ENCODE measurements at places on chromosomes 7 and 10.

DNA sequence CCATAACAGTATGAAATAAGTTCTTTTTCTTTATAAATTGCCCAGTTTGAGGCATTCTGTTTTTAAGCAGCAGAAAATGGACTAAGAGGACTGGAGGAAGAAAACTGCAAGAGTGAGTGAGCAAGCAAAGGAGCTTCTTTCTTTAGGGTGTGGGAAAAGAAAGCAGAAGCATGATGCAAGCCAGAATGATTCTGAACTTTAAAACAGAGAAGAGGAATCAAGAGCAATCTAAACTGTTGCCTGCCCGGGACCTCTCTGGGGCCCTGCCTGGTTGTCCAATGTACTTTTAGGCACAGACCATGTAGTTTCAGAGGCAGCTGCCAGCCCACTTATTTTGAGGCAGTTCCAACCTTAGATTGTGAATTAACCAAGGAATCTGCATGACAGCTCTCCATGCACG, 186.3 kb downstream of the PLPP4 start:
- DNase-seq, result no peak

GRCh38 chr10:95505084-95505610, 56.0 kb downstream of the SORBS1 start:
- no peak for DNase-seq

DNA sequence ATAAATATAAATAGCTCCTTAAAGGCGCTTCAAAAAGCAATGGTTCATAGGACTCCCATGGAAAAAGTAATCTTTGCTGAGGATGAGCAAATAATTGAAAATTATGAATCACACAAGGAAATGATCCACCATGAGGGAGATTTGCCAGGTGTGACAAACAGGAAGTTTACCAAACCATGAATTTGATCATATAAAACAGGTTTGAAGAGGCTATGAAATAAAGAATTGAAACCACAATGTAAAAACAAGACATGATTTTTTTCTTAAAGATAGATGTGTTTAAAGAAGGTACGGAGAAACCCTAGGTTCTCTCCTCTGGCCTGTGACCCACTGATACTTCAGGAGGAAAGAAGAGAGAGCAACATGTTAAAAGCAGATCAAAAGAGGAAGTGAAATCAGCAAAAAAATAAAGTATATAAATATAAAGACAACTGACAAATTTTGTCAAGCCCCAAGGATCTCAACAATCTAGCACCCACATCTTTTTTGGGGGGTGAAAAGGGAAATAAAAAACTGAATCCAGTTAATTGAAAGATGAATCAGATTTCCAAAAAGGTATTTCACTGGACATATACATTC, 111.3 kb upstream of the ASAH2 start:
- no peak for DNase-seq

- peak; percentile 89 for DNase-seq
Measured at GRCh38 chr10:22681783-22682183, 32.6 kb downstream of the PIP4K2A start.

GRCh38 chr7:30226614-30227268, 57.7 kb upstream of the ZNRF2 start:
- no peak for DNase-seq

GRCh38 chr7:25353732-25354131, 125.4 kb upstream of the NPVF start:
- DNase-seq, result no peak

- no peak for DNase-seq
Measured at GRCh38 chr10:43151371-43151770, 13.1 kb downstream of the CSGALNACT2 start.

DNA sequence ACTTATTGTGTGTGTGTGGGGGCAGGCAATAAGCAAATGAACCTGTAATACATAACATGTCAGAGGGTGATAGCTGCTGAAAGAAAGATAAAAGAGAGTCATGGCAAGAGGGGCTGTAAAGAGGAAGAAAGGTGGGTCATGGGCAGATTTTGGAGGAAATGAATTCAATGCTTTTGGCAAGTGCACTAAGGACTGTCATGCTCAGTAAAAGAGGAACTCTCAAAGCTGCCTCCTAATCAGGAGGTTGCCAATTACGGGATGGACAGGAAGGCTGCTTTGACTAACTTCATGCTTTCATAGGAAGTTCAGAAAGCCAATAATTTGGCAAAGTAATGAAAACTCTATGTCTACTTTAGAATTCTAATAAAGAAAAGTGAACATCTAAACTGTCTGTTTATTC, 401.2 kb downstream of the SH2D4B start:
- DNase-seq, result no peak

DNA sequence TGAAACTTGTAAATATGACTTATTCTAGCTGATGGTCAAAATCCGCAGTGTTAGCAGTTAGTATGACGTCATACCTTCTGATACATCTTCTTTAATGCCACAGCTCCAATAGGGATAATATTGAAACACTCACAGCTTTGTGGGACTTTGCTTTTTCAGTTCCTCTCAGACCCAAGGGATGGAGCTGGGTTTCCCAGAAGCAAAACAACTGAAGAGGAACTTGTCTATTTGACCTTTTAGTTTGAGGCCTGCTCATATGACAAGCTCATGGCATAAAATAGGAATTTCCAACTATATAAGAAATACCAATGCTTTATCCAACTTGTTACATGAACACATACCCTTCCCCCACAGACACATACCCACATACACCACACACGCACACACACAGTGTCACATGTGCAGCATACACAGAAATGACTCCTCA, 31.6 kb upstream of the C10orf67 start:
- no peak for DNase-seq

- no peak for DNase-seq
Measured at GRCh38 chr10:98364432-98365102, 50.4 kb downstream of the PYROXD2 start.

DNA sequence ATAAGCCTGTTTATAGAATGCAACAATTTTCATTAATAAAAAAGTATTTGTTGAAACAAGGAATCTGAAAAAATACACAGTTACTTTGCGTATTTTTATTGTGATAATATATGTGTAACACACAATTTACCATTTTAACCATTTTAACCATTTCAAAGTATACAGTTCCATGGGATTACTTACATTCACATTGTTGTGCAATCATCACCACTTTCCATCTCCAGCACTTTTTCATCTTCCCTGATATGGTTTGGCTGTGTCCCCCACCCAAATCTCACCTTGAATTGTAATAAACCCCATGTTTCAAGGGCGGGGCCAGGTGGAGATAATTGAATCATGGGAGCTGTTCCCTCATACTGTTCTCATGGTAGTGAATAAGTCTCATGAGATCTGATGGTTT, 61.3 kb upstream of the GLCCI1 start:
- DNase-seq, result no peak

- no peak for DNase-seq
Measured at GRCh38 chr7:66639773-66640172, 11.1 kb downstream of the KCTD7 start.

GRCh38 chr10:73414230-73414945, 530 bp upstream of the ANXA7 start:
- DNase-seq, result peak; percentile 8

GRCh38 chr10:103845972-103846371, 9.4 kb downstream of the SH3PXD2A start:
- DNase-seq, result no peak

DNA sequence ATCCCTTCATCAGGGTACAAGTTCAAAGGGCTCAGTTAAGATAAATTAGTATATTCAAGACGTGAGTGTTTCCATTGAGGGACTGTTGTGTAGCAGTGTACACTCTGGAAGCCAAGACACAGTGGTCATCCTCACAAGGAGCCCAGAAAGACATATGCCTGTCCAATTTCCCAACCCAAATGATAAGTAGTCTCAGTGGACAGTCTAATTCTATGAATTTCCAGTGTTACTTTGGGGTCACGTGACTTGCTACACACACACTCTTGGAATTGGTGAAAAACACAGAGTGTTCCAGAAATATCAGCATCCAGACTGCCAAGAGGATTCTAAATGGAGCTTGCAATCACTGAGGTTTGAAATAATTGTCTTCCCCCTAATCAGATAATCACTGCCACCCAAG, 365.1 kb downstream of the WDR11 start:
- DNase-seq, result no peak

- no peak for DNase-seq
Measured at GRCh38 chr7:113285411-113285810, 167.1 kb upstream of the SMIM30 start.

DNA sequence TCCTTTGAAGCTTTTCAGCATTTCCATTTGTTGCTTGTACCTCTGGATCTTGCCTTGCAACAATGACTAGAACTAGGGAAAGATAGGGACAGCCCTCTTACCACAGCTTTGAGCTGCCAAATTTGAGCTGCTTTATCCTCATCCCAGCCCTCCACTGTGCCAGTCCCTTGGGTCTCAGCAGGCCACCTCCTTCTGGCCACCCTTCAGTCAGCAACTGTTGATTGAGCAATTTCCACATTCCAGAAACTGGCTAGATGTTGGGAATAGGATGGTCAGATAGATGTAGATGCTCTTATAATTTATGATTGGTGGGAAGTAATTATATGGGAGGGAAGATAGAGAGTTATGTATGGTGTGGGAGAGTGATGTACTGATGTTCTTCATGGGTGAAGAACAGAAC, 100.1 kb downstream of the ST7 start:
- DNase-seq, result no peak

DNA sequence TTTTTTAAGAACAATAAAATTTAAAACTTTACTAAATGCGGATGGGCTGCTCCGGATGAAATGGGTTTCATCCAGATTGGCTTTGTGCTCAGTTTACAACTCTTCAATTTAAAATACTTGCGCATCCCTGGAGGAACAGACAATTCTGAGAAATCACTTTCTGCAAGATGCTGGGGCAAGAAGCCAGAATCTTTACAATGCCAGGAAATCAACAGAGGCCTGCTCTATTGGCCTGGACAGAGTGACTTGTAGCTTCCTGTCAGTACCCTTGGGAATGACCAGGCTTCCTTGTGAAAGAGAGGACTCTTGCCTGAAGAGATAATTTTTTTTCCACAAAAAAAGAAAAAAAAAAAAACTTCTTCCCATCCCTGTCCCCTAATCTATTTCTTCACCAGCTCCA, 3.9 kb upstream of the FAM13C start:
- DNase-seq, result no peak

DNA sequence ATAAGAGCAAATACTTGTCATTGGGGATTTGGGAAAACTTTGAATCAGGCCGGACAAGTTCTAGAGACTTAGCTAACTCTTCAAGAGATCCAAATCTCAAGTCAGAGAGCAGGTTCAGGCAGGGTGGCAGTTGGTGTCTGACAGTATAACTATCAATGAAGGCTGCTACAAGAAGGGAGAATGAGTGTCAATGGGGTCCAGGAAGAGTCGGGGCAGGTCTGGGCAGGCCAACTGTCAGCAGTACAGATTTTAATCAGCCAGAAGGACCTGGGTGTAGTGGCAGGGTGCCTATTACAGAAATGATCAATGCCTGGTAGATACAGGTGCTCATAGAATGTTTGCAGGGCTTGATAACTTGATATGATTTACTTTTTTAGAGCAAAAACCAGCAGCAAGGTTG, 751.1 kb downstream of the GRM8 start:
- DNase-seq, result no peak

- no peak for DNase-seq
Measured at GRCh38 chr10:75236178-75236825, 545 bp upstream of the COMTD1 start.

GRCh38 chr10:122116331-122116730, 127.4 kb downstream of the TACC2 start:
- no peak for DNase-seq

DNA sequence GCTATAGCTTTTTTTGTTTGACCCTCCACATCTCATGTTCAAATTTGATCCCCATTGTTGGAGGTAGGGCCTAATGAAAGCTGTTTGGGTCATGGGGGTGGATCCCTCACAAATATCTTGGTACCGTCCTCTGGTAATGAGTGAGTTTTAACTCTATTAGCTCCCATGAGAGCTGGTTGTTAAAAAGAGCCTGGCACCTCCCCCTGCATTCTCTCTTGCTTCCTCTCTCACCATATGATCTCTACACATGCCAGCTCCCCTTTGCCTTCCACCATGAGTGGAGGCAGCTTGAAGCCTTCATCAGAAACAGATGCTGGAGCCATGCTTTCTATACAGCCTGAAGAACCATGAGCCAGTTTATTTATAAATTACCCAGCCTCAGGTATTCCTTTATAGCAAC, 43.0 kb upstream of the IMMP2L start:
- DNase-seq, result no peak

GRCh38 chr7:151705636-151706276, 171.2 kb downstream of the PRKAG2 start:
- no peak for DNase-seq

- no peak for DNase-seq
Measured at GRCh38 chr7:151719031-151719896, 157.7 kb downstream of the PRKAG2 start.

- no peak for DNase-seq
Measured at GRCh38 chr7:76095908-76096307, 48.0 kb downstream of the MDH2 start.

GRCh38 chr7:67343572-67343971, 346.9 kb downstream of the TYW1 start:
- no peak for DNase-seq

DNA sequence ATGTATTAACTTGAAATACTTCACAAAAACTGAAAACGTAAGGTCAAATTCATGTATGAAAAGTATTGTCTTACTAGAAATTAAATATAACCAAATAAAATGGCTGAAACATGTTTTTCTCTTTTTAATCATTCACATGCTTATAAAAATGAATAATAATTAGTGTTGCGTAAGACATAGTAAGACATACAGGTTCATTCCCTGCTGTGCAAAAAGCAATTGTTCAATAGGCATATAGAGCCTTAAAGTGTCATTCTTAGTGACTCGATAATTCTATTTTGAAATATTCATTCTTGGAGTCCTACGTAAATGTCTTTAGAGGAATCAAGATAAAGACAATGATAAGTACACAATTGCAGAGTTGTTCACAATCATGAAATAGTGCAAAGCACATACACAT, 337.1 kb downstream of the SUGCT start:
- no peak for DNase-seq

GRCh38 chr7:104960741-104961448, 53.1 kb upstream of the KMT2E start:
- DNase-seq, result no peak

- DNase-seq, result no peak
Measured at GRCh38 chr7:31875424-31875823, 188.4 kb downstream of the PPP1R17 start.

DNA sequence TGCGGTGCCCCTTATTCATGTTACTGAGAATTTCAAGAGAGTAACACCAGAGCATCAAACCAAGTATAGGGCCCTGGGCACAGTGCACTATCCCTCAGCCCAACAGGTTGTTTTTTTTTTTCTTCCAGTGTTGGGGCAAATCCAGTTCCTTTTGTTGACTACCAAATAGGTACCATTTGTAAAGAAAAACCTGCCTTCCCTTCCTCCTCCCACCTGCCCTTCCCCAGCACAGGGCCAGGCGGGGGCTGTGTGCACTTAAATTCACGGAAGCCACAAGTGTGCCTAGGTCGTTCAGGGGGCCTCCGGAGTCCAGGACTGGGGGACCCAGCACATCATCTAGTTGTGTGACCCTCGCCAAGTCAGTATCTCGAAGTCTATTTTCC, 595 bp upstream of the SFXN4 start:
- no peak for DNase-seq

- DNase-seq, result no peak
Measured at GRCh38 chr7:57482-58255, 134.7 kb upstream of the FAM20C start.

GRCh38 chr7:102395592-102395872, 631 bp upstream of the PRKRIP1 start:
- no peak for DNase-seq
